ENCODE measurements at places on chromosomes 16 and 17. TPM values are rescaled to one million over a fixed set of nuclear protein-coding genes. Genes with fewer than 3 reads are reported as not detected.
A peak's percentile ranks its signal among the peaks of the same experiment; 100 is the strongest.

- no peaks in the 10 kb centered on the region for H3K27me3 ChIP-seq
- peak; percentile 66 for DNase-seq
- H3K4me3 ChIP-seq, result peak overlapping the region; percentile 12
Observed at GRCh38 chr17:81365601-81366585, 29.4 kb upstream of the BAHCC1 start.

MMP15 gene
- 4.8 TPM for total RNA-seq

- DNase-seq, result no peak
- H3K4me1 ChIP-seq, result no peaks in the 10 kb centered on the region
- H3K4me3 ChIP-seq, result no peak overlapping the region
- no peaks in the 10 kb centered on the region for H3K36me3 ChIP-seq
- no peaks in the 10 kb centered on the region for H3K27me3 ChIP-seq
Observed at GRCh38 chr16:5447734-5448133, 350.1 kb upstream of the EEF2KMT start.

GRCh38 chr17:43578699-43579565 is 32.8 kb upstream of the ETV4 start:
- H3K4me3 ChIP-seq, result no peak overlapping the region
- H3K27me3 ChIP-seq, result no peaks in the 10 kb centered on the region
- no peak overlapping the region for H3K27ac ChIP-seq
- DNase-seq, result no peak
- H3K36me3 ChIP-seq, result no peaks in the 10 kb centered on the region
- no peaks in the 10 kb centered on the region for H3K4me1 ChIP-seq

PERCC1 gene
- total RNA-seq, result not detected

- H3K4me1 ChIP-seq, result no peaks in the 10 kb centered on the region
- H3K36me3 ChIP-seq, result no peaks in the 10 kb centered on the region
- no peaks in the 10 kb centered on the region for H3K27me3 ChIP-seq
- no peak for DNase-seq
Observed at GRCh38 chr17:60790205-60790604, 112.6 kb downstream of the BCAS3 start.

DNA sequence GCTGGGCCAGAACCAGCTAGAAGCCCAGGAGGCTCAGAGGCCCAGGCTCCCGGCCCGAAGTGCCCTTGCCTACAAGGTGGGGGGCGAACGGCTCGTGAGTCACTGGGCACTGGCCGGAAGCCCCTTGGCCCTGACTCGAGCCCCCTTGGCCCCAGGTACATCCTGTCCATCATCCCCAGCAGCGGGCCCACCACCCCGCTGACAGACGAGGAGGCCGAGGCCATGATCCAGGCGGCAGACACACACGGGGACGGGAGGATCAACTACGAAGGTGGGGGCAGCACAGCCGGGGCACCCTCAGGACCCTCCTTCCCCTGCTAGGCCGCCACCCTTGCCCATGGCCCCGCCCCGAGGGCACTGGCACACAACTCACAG is 15.8 kb upstream of the AATK start:
- DNase-seq, result no peak
- no peaks in the 10 kb centered on the region for H3K36me3 ChIP-seq
- no peak overlapping the region for H3K4me3 ChIP-seq
- H3K4me1 ChIP-seq, result no peaks in the 10 kb centered on the region
- H3K27me3 ChIP-seq, result no peaks in the 10 kb centered on the region

C1QTNF8 gene
- not detected for total RNA-seq

DNA sequence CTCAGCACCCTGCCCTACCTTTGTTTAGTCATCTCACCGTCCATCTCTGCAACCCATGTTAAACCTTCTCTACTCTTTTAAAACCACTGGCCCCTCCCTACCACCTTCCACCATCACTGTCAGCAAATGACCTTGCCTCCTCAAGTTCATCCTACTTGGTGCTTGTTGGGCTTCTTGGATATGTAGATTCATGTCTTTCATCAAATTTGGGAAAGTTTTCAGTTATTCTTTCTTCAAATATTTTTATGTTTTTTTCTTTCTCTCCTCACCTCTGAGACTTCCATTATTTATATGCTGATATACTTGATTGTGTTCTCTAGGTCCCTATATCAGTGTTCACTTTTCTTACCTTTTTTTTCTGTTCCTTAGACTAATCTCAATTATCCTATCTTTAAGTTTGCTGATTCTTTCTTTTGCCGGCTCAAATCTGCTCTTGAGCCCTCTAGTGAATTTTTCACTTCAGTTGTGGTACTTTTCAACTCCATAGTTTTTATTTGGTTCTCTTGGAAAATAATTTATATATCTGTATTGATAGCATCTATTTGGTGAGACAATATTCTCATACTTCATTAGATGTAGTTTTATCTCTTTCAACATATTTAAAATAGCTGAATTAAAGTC is 28.7 kb upstream of the ALDH3A2 start:
- no peaks in the 10 kb centered on the region for H3K36me3 ChIP-seq
- H3K4me1 ChIP-seq, result no peaks in the 10 kb centered on the region
- no peak for DNase-seq
- H3K4me3 ChIP-seq, result no peak overlapping the region
- H3K27me3 ChIP-seq, result no peaks in the 10 kb centered on the region

- no peaks in the 10 kb centered on the region for H3K4me1 ChIP-seq
- no peaks in the 10 kb centered on the region for H3K27me3 ChIP-seq
- no peak overlapping the region for H3K27ac ChIP-seq
- H3K36me3 ChIP-seq, result no peaks in the 10 kb centered on the region
- no peak overlapping the region for H3K4me3 ChIP-seq
- no peak for DNase-seq
Observed at GRCh38 chr17:61047515-61047914, 352.1 kb upstream of the TBX2 start.

- no peaks in the 10 kb centered on the region for H3K27me3 ChIP-seq
- no peaks in the 10 kb centered on the region for H3K4me1 ChIP-seq
Observed at GRCh38 chr17:79685121-79685520, 45.6 kb upstream of the ENPP7 start.

DNA sequence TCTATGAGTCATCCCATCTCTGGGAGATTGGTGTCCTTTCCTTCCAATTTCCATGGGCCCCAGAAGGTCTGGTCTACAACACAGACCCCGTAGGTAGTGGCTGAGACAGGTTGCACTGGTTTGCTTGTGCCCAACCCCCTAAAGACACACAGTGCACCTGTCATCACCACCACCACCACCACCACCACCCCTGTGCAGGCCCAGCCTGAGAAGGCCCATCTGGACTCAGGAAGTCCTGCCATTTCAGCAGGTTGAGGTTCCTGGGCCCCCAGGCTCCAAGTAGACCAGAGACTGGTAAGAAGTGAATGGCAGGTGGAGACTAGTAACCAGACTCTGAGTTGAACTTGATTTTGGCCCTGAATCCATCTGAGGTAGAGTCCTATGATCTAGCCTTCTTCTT is 25.9 kb upstream of the PHB1 start:
- no peaks in the 10 kb centered on the region for H3K4me1 ChIP-seq
- H3K36me3 ChIP-seq, result no peaks in the 10 kb centered on the region
- no peaks in the 10 kb centered on the region for H3K27me3 ChIP-seq
- H3K27ac ChIP-seq, result no peak overlapping the region

- H3K27ac ChIP-seq, result no peak overlapping the region
- peaks cover 8% of the 10 kb centered on the region for H3K4me1 ChIP-seq
- no peak overlapping the region for H3K4me3 ChIP-seq
- no peaks in the 10 kb centered on the region for H3K27me3 ChIP-seq
- H3K36me3 ChIP-seq, result no peaks in the 10 kb centered on the region
Observed at GRCh38 chr16:30186782-30187555, 3.6 kb downstream of the CORO1A start.

Data from ovary (tissue), 10 donors.